ENCODE measurements at places on chromosomes 7 and 10.
A peak's percentile ranks its signal among the peaks of the same experiment; 100 is the strongest.

- DNase-seq: no peak
Measured at GRCh38 chr10:60869652-60870415, 74.2 kb downstream of the RHOBTB1 start.

DNA sequence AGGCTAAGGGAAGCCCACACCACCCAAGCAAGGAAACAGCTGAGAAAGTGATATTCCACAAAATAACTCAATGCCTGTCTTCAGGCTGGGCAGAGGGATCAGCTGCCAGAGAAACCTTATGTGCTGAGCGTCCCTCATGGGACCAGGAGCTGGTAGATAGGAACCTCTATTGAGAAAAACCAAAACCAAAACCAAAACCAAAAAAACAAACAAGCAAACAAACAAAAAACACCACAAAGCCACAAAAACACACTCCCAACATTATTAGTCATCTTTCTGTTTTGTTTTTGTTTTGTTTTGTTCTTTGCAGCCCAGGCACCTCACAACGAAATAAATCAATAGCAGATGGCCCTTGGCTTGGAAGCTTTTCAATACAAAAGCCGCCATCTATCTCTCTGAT, 760.8 kb upstream of the CELF2 start:
- DNase-seq: no peak

- DNase-seq: no peak
Measured at GRCh38 chr7:115232041-115232440, 310.1 kb downstream of the MDFIC start.

DNA sequence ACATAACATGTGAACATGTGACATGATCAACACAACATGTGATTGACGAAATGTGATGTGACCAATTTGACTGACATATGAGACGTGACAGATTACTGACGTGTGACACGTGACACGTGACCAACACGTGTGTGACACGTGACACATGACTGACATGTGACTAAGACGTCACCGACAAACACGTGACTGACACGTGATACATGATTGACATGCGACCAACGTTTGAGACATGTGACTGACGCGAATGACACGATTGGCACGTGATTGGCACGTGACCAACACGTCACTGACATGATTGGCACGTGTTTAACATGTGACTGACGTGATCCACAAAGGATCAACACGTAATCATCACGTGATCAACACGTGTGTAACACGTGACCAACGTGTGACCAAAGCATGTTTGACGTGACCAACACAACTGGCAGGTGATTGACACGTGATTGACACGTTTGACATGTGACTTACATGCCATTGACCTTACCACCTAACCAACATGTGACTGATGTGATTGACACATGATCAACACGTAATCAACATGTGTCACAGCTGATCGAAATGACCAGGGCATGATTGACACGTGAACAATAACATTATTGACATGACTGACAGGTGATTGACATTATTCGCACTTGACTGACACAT, 23.7 kb downstream of the CRPPA start:
- peak; percentile 26 for DNase-seq

GRCh38 chr10:132036887-132037675, 28.7 kb upstream of the JAKMIP3 start:
- DNase-seq: no peak

DNA sequence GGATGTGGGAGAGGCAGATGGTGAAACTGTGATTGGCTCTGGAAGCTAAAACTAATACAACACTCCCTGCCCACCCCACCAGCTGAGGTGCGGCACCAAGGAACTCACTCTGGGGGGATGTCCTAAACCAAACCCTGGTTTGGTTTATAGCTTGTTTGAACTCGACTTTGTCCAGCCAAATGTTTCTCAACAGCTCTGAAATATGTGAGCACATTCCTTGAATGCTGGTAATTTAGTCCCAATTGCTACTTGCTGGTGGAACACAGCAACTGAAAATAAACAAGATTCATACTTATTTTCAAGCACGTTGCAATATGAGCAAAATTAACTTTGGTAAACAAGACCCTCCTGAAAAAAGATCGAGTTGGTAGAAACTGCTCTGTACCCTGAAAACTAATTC, 39.7 kb upstream of the CARD11 start:
- DNase-seq: peak; percentile 38

- DNase-seq: no peak
Measured at GRCh38 chr7:33700001-33700899, 205.1 kb upstream of the BMPER start.

GRCh38 chr7:7639421-7639820, 1.1 kb upstream of the UMAD1 start:
- no peak for DNase-seq

DNA sequence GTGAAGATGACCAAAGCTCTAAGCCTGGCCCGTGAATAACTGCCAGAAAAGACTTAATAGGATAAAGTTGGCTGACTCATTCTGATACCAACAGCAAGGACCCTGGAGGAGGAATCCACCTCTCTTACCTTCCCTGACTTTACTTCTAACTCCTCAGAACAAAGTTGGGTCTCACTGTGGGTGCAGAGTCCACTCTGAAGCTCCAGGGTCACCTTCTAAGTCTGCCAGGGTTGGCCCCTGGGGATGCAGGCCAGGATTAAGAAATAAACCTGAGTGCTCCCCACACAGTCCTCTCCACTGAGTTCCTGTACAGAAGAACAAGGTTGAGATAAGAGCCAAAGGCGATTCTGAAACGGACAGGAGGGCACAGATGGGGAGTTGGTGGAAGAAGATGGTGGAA, 54.4 kb downstream of the GPR26 start:
- no peak for DNase-seq

GRCh38 chr10:8112230-8112905, 57.9 kb downstream of the GATA3 start:
- DNase-seq: peak; percentile 74

DNA sequence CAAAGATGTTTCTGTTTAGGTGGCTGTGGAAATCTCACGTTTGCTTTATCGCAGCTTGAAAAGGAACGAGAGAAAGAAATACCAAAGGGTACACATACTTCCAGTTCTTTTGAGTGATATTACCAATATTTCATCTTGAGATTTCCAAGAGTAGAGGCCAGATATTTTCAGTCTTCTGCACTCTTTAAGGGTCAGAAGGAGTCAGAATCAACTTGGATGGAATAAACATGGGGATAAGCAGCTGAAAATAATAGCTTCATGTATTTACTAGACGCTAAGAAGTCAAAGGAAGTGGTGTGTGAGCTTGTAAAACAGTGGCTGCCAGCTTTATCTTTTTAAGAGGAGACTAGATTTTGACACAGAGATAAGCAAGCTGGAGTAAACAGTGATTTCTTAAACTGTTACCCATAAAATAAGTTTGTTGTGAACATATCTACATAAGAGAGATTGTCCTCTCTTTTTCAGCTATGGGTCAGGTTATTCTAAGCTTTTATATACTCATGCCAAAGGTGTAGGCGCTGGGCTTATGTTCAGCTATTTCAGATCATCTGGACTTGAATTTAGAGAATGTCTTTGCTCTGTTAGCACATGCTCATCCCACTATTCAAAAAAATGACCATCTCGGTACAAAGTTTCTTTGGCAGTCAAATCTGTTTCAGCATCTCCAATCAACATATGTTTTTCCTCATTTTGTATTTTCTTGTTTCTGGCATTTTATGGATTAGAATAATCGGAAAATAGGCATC, 170.8 kb upstream of the TCF7L2 start:
- DNase-seq: peak; percentile 68

- DNase-seq: peak; percentile 37
Measured at GRCh38 chr7:77696643-77697534, 630 bp downstream of the RSBN1L start.

DNA sequence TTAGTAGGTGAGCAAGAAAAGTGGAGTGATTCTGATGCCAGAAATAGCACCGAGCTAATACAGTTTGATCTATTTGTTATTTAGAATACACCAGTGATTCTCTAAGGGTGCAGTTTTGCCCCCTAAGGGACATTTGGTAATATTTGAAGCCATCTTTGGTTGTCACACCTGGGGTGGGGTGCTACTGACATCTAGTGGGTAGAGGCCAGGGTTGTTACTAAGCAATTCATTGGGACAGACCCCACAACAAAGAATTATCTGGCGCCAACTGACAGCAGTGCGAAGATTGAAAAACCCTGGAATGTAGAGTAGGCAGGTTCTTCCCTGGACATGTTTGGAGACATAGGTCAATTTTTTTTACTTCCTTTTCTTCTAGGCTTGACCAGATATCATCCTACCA, 14.6 kb downstream of the PALS2 start:
- DNase-seq: no peak

GRCh38 chr10:69769395-69769992, 32.2 kb upstream of the COL13A1 start:
- DNase-seq: peak; percentile 63

DNA sequence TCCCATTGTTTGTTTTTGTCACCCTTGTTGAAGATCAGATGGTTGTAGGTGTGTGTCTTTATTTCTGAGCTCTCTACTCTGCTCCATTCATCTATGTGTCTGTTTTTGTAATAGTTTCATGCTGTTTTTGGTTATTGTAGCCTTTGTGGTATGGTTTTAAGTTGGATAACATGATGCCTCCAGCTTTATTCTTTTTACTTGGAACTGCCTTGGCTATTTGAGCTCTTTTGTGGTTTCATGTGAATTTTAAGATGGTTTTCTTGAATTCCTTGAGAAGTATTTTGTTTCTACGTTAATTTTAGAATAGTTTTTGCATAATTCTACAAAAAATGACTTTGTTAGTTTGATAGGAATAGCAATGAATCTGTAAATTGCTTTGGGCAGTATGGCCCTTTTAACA, 170.0 kb upstream of the IGFBP3 start:
- no peak for DNase-seq

GRCh38 chr7:150937848-150938561, 40.1 kb downstream of the KCNH2 start:
- no peak for DNase-seq

DNA sequence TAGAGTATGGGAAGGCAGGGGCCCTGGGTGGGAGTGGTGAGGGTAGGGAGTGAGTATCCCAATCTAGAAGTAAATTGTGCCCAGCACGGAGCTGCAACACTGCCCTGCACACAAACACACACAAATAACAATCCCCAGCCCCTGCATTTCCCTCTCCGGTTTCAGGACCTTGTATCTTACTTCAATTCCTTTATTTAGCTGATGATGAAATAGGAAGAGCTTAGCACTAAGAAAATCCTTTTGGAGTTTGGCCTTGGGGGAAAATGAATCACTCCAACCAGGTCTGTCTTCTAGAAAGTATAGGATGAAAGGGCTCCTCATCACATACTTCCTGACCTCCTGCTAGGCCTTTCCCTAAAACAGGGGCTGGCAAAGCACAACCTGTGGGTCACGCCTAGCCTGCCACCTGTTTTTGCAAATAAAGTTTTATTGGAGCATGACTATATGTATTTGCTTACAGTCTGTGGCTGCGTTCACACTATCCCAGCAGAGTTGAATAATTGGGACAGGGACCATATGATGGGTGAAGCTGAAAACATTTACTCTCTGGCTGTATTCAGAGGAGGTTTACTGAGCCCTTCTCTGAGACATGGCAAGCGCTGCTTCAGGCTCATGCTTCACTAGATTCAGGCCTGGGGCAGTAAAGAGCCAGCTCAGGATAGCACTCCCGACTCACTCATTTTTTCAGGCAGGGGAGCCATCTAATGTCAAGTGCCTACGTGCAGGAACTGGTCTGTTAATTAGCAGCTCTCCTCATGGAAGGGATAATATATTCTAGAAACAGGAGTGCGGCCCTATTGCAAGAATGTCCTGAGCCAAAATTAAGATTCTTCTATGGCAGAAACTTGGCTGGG, 111.0 kb downstream of the EGFR start:
- DNase-seq: peak; percentile 87

DNA sequence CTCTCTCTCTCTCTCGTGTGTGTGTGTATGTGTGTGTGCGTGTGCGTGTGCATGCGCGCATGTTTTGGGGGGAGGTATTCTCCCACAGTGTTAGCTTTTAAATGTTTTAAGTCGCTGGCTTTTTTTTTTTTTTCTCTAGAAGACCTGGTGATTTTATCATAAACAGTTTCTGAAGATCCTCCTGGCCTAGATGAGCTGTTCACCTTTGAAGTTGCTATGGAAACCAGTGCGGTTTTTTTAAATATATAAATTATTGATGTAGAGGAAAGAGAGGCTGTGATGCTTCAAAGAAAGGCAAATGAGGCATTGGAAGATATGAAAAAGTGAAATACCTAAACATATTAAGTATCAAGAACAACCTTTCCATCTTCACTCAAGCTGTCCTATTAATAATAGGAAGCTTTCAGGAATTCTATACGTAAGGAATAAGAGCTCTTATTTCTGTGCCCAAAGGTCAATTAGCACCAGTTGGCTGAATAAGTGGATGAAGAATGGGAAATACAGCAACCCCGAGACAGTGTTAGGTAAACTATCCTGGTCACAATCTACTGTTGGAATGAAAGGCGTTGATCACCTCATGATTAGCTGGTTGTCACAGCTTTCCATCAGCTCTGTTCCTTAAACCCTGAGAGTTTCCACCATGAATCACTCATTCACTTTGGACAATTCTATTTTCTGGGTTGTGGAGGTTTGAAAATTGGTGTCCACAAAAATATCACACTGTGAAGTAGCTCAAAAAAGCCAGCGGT, 66.5 kb upstream of the SLC35G1 start:
- no peak for DNase-seq

DNA sequence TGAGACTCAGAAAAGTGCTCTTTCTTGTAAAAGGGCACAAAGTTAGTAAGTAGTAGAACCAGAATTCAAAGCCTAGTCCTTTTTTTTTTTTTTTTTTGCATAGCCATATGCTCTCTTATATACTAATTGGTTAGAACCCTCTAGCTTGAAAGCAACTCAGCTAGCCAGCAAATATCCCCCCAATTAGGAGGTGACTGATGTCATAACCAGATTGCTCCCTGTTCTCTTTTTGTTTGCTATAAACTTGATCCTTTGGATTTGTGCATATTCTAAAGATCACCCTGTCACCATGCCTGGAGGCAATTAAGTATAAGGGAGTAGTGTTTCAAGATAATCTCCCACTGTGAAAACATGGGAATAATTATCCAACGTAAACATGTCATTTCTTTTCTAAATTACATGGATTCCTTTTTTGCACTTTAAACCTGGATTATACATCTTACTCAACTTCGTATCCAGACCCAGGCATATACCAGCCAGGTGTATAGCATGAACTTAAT, 963.4 kb downstream of the CNTNAP2 start:
- no peak for DNase-seq

GRCh38 chr7:84786073-84786472, 400.8 kb downstream of the SEMA3D start:
- no peak for DNase-seq

GRCh38 chr10:30192846-30193608, 133.6 kb upstream of the JCAD start:
- DNase-seq: no peak

GRCh38 chr7:103630318-103630717, 184.3 kb upstream of the SLC26A5 start:
- no peak for DNase-seq

GRCh38 chr7:123241809-123242208, 42.0 kb upstream of the SLC13A1 start:
- DNase-seq: no peak

GRCh38 chr10:44058259-44058658, 326.6 kb downstream of the CXCL12 start:
- DNase-seq: no peak

- peak; percentile 95 for DNase-seq
Measured at GRCh38 chr10:79139124-79139835, 70.5 kb downstream of the ZMIZ1 start.
